ENCODE measurements at places on chromosomes 11 and 22.

- no peak for DNase-seq
Observed at GRCh38 chr11:8694137-8694536, 11.5 kb downstream of the RPL27A start.

DNA sequence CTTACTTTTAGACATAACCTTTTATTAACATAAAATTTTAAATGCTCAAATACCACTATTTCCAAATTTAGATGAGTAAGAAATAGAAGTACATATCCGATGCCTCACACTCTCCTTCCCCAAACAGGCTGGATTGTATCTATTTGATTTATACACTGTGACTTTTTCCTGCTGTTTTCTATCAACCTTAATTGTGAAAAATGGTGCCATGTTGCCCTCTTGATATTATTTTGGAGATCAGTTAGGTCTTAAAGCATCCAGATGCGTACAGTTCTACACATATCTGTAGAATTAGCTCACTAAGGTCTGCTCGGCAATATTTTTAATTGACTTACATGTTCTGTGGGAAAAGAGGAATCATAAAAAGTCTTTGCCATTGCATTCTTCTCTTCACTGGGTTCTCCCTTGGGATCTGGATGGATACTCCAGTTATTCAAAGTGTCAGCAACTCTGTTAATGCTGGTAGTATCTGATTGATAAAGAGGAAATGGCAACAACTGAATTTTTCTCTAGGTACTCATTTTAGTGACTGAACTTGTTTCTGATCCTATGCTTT, 27.2 kb downstream of the EIF3M start:
- DNase-seq, result no peak

DNA sequence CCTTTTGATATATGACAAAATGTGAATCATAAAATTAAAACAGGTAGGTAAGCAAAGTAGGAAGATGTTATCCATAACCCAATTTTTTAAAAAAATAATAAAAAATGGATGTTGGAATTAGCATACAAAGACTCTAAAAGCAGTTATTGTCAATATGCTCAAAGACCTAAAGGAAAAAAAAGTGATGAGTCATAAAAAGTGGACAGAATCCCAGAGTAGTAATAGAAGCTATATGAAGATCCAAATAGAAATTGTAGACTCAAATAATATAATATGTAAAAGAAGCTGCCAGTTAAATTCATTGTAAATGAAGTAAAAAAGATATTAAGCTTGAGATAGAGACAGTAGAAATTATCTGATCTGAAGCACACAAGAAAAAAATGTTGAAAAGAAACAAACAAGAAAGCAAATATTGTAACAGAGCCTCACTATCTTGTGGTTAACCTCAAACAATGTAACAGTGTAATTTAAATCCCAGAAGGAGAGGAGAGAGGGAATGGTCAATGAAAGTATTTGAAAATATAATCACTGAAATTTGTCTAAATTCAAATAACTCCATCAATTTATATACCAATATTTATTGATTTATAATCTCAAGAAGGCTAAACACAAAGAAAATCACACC, 773.4 kb upstream of the RAG2 start:
- DNase-seq, result no peak

DNA sequence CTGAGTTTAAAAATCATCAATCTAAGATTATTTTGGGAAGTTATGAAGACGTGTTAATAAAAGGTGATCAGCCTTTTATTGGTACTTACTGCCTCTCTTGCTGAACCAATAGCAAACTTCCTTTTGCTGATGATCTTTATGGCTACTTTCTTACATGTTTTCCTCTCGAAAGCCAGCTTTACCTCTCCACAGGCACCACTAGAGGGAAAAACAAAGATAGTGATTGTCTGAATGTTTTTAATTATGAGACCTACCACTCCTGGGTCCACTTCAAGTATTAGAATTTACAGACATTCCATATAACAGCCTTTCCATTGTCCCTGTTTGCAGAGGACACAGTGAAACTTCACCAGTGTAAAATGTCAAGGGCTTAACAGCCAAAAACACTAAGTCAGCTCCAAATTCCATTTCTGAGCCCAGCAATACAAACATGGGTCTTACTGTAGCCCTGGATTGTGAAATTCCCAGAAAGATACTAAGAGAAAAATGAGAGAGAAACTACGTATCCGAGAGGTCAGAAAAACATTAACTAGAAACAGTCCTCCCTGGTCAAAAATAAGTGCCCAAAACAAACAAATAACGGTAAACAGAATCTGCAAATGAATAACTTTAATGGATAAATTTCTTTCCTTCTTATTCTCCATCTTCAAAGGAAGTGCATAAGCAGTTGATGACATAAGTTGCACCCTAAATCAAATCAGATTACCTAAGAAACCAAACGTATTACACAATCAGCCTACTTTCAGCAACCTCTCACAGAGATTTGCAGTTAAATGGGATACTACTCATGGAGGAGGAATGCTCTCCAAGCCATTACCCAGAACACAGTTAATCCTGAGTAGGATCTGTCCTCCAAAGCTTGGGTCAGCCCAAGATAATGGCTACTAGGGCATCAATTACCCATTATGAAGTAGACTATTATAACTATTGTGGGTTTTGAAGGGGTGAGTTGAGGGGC, 29.5 kb downstream of the CHEK2 start:
- peak; percentile 40 for DNase-seq

DNA sequence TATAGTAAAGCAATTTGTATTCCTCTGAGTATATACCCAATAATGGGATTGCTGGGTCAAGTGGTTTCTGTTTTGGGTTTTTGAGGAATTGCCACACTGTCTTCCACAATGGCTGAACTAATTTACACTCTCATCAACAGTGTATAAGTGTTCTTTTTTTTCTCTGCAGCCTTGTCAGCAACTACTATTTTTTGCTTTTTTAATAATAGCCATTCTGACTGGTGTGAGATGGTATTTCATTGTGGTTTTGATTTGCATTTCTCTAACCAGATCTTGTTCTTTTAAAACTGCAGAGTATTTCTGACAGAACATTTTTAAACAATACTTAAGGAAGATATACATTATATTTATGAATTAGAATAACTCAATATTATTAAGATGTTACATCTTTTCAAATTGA, 1140.5 kb upstream of the CNTN5 start:
- DNase-seq, result no peak

DNA sequence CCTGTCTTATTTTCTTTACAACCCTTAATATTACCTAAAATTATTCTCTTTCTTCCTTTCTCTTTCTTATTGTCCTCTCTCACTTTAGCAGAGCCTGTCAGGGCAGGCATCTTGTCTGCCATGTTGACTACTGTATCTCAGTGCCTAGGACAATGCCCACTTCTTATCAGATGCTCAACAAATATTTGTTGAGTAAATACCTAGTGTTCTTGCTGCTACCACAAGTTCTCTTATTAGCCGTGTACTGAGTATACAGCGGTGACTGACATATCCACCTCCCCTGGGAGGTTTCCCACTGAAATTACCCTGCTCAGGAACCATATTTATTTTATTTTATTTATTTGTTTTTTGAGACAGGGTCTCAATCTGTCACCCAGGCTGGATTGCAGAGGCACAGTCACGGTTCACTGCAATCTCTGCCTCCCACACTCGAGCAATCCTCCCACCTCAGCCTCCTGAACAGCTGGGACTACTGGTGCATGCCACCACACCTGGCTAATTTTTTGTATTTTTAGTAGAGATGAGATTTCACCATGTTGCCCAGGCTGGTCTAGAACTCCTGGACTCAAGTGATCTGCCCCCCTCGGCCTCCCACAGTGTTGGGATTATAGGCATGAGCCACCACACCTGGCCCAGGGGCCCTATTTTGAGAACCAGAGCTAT, 6.7 kb downstream of the HPX start:
- DNase-seq, result no peak

GRCh38 chr11:2378527-2379210, 1.6 kb downstream of the CD81 start:
- no peak for DNase-seq

DNA sequence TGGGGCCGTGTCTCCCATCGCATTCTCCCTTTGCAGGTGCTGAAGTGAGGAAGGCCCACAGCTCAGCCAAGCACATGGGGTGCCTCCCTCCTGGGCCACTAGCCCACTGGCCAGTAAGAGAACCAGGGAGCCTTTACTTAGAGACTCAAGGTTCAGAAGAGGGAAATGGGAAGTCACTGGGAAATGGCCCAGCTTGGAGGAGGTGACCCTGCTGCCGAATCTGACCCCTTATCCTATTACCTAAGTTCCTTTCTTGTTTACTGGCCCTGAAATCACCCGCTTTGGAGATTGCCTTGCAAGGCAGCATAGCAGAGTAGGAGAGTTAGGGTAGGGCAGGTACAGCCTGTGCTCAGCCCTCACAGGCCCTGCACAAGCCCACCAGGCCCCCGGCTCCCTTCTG, 24.4 kb downstream of the UPB1 start:
- DNase-seq, result no peak

DNA sequence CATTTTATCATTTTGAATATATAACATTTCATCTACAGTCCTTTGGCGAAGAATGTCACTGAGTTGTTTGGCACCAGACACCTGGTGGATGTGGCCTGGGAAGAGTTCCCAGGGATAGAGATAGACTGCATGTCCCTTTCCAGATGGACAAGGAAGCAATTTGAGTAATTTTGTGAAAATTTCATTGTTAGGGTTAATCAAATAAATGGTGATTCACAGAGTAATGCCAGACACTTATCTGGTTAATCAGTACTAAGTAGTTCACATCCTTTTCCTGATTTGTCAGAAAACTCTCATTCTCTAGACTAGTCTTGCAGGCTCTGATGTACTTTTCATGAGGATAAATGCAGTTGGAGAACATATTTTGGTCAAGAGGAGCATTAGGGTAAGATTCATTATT, 41.6 kb downstream of the NAALAD2 start:
- no peak for DNase-seq

GRCh38 chr11:112225753-112226061, 521 bp upstream of the PTS start:
- no peak for DNase-seq

- no peak for DNase-seq
Observed at GRCh38 chr22:48944433-48944750, 883.3 kb downstream of the BRD1 start.

DNA sequence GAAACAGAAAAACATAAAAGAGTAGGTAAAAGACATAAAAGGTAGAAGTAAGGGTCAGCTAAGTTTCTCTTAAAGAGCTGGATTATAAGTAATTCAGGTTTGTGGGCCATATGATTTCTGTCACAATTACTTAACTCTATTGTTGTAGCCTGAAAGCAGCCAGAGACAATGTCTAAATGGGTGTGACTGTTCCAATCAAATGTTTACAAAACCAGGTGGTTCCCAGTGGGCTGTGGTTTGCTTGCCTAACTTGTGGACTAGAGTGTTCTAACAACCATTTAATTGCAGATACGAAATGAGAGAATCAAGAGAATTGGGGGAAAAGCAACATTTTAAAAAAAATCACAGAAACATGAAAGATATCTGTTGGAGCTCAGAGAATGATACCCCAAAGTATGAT, 22.6 kb downstream of the OR6M1 start:
- no peak for DNase-seq

GRCh38 chr22:46517255-46517761, 20.1 kb downstream of the CELSR1 start:
- DNase-seq, result no peak

- DNase-seq, result no peak
Observed at GRCh38 chr11:13207270-13207664, 70.3 kb upstream of the BMAL1 start.

GRCh38 chr11:62233730-62234129, 8.3 kb upstream of the SCGB1D2 start:
- DNase-seq, result no peak

GRCh38 chr22:36079041-36079440, 50.4 kb upstream of the RBFOX2 start:
- no peak for DNase-seq

DNA sequence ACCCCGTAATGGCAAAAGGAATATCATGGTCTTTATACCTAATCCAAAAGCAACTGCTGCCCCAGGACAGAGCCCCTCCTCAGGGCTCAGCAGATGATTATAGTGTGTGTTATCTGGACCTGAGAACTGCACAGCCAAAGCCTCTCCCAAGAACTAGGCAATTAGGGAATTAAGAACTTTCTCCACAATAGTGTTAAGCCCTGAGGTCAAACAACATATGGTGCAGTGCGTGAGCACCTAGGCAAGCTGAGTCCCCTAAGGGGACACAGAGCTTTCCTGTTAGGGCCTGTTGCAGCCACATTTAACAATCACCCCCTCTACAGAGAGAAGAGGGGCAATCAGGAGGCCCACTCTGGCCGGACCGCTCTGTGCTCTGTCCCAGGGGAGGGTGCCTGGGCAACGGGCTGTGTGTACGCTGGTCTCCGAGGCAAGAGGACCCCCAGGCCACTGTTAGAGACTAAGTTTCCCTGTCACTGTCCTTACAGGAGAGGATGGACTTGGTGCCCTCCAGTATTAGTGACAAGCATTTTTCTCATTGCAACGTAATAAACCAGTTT, 1.4 kb upstream of the KCNJ5 start:
- DNase-seq, result no peak

DNA sequence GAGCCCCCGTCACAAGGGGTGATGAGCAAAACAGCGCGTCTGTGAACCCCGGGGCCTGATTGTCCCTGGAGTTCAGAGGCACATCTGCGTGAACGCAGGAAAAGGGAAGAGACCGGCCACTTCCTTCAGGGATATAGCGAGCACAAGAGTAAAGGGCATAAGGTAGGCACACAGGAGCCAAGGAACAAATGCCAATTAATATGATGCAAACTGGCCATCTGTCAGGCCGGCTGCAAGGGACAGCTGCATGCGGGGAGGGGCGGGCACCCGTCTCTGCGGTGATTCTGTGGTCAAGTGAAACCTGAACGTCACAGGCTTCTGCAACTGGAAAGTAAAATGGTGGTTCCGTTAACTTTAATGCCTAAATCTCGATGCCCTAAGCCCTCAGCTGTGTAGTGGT, 64.7 kb downstream of the TRIM29 start:
- no peak for DNase-seq

DNA sequence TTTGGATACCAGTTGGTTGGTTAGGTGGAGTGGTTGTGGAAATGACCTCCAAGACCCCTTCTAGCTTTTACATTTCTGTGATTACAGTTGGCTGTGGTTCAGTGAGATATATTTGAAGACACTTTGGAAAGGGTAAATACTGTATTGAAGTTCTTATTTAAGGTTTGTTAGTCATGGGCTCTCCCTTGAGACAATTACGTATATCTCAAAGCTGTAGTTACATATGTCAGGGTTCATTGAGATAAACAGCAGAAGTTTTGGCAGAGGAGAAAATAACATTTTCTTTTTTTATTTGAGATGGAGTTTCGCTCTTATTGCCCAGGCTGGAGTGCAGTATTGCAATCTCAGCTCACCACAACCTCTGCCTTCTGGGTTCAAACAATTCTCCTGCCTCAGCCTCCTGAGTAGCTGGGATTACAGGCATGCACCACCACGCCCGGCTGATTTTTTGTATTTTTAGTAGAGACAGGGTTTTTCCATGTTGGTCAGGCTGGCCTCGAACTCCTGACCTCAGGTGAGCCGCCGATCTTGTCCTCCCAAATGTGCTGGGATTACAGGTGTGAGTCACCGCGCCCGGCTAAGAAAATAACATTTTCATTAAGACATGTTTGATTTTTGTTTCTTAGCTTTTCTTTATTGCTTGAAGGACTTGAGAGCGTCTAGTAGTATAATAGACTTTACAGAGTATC, 1.9 kb downstream of the RNF121 start:
- DNase-seq, result no peak

GRCh38 chr11:45801723-45802315, 3.1 kb upstream of the SLC35C1 start:
- DNase-seq, result no peak

GRCh38 chr11:122362381-122362780, 246.4 kb upstream of the BLID start:
- DNase-seq, result no peak

- DNase-seq, result no peak
Observed at GRCh38 chr11:43516316-43516850, 157.7 kb downstream of the TTC17 start.

GRCh38 chr11:120281143-120281795, 41.3 kb downstream of the POU2F3 start:
- DNase-seq, result no peak
